Germinal center (tissue), 1 donor: ENCODE measurements at places on chromosomes 16 and 17.

- no peak for DNase-seq
Observed at GRCh38 chr17:69812240-69812837, 262.7 kb upstream of the KCNJ16 start.

DNA sequence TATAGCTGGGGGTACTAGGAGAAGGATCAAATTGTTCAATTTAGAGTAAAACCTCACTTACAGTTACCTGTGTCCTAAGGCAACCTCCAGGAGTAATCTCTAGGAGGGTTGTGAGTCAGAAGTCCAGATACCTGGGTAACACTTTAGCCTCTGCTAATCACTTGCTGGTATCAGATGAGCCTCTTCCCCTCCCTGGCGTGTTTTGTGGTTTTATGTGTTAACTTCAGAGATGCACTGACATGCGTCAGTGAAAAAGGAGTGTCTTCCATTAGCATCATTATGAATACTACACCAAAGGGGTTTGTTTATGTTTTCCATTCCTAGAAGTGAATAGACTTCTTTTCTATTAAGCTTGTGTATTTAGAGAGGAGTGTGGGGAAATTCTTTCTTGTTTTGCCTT is 208.2 kb downstream of the FTO start:
- no peak for DNase-seq

- DNase-seq, result no peak
Observed at GRCh38 chr17:7982173-7982572, 20.2 kb upstream of the GUCY2D start.

GRCh38 chr17:12459736-12460135 is 206.0 kb upstream of the MYOCD start:
- DNase-seq, result no peak

DNA sequence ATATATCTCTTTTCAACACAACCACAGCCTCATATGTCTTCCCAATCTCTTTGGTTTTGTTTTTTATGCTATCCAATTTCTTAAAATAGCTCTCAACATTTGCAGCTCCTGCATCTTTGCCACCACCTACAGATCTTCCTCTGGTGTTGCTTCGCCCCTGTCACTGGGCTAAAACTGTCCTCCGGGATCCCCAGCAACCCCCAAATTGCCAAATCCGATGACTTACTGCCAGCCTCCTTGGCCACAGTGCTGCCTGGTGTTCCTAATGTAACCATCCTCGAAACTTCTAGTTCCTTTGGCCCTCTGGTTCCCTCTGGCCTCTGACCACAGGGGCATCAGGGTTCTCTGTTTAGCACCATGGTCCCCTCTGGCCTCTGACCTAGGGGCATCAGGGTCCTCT is 70.8 kb downstream of the ELAC2 start:
- no peak for DNase-seq

GRCh38 chr16:53839150-53839549 is 135.2 kb downstream of the FTO start:
- DNase-seq, result no peak

DNA sequence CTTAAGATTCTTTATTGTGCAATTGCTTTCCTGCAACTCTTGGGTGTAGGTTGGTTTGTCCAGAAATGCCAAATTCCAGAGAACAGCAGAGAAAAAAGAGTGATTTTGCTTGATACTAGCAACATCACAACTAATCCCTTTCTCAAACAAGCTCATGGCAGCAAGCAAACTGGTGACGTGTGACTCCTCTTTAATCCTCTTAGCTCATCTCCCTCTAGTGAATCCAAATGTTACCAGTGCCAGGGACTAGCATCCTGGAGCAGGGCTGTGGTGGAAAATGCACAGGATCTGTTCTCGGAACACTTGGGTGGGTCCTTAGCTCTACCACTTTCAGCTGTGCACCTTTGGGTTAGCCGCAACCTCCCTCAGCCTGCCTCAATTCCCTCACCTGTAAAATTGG is 204.0 kb upstream of the CCL2 start:
- DNase-seq, result no peak

GRCh38 chr16:4795828-4796572 is 831 bp downstream of the SMIM22 start:
- no peak for DNase-seq

- no peak for DNase-seq
Observed at GRCh38 chr16:57308041-57308440, 23.6 kb upstream of the PLLP start.

GRCh38 chr16:1614456-1615102 is 2.4 kb downstream of the CRAMP1 start:
- peak; percentile 50 for DNase-seq

DNA sequence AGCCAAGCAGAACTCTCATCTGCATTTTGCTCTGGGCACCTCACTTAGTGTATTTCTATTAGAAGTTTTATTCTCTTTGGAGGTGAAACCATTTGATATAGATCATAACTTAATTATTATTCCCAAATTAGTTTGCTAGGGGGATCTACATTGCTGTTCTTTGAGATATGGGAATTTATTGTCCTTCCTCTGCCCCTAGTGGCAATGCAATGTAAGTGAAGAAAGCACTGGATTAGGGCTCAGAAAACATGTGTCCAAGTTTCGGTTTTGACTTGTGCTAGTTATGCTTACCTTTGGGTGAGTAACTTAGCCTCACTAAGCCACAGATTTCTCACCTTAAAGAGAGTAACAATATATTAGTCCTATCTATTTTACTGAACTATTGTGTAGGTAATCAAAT is 2.9 kb downstream of the KRT39 start:
- DNase-seq, result peak; percentile 40

GRCh38 chr17:43591001-43591400 is 44.9 kb upstream of the ETV4 start:
- no peak for DNase-seq

DNA sequence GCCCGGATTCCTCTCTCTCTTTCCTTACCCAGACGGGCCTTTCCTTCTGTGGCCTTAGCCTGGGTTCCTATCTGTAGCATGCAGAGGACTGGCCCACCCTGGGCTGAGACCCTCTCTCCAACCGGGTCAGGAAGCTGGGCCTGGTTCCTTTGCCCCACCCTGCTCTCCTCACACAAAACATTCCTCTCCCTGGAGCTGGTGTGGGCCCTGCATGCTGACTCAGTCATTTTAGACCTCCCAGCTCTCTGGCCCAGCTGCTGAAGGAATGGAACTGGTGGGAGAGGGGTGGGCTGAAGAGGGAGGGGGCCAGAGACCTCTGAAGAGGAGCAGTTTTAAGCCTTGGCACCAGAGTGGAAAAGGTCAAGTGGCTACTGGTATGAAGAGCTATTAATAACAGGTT is 957 bp downstream of the MYL4 start:
- no peak for DNase-seq

- no peak for DNase-seq
Observed at GRCh38 chr17:38435795-38436194, 7.5 kb downstream of the ARHGAP23 start.
